ENCODE measurements at places on chromosomes 6 and 20.

DNA sequence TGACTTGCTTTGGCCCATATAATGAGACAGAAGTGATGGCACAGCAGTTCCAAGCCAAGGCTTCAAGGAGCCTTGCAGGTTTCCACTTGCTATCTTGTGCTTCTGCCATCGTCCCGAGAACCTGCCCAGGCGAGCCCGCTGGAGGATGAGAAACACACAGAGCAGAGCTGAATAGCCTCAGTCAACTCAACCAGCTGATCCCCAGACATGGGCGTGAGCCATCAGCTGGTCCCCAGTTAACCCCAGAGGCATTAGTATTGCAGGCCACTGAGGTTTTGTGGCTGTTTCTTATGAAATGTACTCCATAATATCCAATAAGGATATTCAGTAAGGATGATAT lies 81.7 kb upstream of the SHLD1 start:
- DNase-seq = no peak

DNA sequence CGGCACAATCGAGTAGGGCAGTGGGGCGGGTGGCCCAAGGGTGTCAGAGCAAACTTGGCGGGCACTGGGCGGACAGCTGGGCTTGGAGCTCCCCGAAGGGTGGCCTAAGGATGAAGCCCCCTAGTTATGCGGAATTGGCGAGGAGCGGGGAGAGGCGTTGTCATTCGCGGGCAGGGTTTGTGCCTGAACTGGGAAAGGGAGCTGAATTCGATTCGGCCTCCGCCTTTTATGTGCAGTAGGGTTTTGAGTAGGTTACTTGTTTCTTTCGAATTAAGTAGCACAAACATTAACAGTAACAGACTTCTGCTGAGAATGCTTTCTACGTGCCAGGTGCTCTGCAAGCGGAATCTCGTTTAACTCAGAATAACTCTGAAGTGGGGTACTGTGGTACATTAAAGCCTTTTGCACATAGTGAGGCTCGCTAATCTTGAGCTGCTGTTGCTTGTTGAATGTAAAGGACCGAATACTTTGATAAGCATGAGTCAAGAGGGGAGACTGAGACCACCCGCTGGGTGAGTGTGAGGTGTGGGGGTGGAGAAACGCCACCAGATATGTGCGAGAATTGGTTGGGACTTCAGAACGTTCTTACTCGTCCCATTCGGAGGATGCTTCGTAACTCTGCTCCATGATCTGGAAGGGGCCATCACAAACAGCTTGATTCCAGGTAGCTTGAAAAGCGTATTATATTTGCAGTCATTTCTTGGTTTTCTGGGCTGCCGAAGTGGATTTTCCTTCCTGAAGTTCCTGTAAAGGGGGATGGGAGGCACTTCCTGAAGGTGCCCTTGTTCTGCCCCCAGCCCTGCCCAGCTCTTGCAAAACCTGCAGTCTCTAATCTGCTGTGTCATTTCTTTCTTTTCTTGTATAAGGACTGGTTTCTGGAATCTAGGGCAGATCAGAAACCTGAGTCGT lies 833 bp downstream of the RAB5IF start:
- DNase-seq = peak; percentile 58

DNA sequence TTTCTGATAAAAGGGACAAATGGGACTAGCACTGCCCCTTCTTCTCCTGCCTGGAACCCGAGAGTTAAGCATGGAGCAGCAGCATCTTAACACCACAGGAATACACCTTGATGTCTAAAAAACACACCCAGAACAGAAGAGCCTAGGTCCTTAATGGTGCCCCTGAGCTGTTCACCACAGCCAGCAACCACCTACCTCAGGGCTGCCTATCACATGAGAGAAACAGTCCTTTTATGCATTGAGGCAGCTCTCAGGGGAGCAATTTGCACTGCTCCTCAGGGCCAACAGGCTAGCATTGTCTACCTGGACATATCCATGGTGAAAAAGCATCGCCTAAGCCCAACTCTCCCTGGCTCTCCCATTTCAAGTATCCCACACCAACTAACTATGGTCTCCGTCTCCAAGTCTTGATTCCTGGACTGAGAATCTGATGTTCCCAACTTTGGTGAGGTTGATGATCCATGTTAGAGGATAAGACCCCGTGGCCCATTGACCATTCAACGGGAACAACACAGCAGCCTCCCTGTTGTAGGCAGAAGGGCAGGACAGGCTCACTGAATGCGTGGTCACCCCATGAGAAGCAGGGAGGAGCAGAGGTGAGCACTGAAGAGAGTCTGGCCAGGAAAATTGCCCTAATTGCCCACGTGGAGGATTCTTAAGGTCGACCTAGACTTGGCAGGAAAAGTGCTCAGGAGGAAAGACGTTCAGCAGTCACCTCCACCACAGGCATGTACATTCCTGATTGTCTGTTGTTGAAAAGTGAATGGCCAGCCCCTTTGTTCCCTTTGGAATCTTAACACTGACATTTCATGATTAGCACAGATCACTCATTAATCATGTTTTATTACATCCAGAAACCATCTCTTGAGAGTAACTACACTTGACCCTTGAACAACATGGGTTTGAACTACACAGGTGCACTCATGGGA lies 4.2 kb upstream of the APMAP start:
- no peak for DNase-seq

DNA sequence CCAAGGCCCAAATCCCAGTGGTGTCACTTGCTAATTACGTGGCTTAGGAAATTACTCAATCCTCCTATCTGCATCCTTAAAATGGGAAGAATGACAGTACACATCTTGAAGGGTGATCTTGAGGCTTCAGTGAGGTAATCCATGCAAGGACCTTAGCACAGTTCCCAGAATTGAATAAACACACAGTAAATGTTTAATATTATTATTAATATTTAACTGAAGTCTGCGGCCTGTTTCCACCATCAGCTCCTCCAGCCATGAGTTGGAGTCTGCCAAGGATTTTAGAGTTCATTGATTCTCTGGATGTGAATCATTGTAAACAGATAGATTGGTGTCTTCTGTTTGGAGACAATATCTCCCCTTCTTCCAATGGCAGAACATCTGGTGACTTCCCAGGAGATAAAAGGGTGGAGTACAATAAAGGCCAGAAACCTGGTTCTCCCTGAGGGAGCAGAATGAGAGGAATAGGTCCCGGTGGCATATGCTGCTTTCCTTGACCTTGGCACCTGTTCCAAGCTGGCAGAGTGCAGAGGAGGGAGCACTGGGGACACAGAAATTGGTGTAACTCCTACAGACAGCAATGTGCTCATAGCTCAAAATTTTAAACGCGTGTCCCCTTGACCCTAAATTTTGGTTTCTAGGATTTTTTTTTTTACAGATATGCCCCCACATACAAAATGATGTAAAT lies 25.4 kb downstream of the UNC5CL start:
- no peak for DNase-seq

DNA sequence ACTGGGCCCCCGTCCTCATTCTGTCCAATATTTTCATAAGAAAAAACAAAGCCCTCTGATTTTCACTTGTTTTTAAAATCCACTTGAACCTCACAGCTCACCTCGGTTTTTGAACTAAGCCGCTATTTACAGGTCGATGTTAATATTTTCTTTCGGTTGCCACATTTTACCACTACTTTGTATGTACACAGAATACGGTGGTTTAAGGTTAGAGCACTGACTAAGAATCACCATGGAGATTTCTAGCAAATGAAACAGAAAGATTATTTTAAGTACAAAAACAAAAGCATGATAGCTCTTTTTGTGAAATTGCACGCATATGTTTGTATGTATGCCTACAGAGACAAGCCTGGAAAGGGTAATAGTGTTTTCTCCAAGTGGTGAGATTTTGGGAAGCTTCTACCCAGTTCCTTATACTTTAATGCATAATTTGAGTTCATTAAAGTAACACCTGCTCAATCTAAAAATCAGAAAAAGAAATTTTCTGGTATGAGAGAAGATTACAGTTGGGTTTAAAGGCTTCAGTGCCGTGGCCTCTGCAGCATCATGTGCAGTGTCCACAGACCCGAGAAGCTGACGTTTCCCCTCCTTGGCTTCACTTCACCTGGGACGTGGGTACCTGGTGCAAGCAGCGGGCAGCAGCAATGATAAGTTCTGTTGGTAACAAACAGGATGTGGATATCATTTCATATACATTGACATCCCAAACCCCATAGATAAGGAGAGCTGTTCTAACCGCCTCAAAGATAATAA lies 144.0 kb downstream of the UST start:
- no peak for DNase-seq

GRCh38 chr20:41278936-41279335 lies 38.6 kb downstream of the ZHX3 start:
- peak; percentile 70 for DNase-seq

GRCh38 chr20:44633872-44634600 lies 17.5 kb downstream of the ADA start:
- no peak for DNase-seq

DNA sequence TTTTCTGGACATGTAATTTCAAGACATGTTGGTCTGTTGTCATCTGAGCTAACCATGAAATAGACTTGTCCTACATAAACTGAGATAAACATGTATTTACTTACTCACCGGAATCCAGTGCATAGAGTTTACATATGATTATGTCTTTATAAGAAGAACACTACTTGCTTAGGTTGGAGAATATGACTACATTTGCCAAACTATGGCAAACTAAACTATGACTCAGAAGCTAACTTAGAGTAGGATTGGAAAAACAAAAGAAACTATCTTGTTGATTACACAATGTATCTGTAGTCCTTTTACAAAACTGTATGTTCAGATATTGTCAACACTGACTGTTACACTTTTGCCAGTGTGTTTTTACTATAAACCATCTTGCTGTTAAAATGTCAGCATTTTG lies 113.3 kb downstream of the CRYBG1 start:
- DNase-seq = peak; percentile 90

DNA sequence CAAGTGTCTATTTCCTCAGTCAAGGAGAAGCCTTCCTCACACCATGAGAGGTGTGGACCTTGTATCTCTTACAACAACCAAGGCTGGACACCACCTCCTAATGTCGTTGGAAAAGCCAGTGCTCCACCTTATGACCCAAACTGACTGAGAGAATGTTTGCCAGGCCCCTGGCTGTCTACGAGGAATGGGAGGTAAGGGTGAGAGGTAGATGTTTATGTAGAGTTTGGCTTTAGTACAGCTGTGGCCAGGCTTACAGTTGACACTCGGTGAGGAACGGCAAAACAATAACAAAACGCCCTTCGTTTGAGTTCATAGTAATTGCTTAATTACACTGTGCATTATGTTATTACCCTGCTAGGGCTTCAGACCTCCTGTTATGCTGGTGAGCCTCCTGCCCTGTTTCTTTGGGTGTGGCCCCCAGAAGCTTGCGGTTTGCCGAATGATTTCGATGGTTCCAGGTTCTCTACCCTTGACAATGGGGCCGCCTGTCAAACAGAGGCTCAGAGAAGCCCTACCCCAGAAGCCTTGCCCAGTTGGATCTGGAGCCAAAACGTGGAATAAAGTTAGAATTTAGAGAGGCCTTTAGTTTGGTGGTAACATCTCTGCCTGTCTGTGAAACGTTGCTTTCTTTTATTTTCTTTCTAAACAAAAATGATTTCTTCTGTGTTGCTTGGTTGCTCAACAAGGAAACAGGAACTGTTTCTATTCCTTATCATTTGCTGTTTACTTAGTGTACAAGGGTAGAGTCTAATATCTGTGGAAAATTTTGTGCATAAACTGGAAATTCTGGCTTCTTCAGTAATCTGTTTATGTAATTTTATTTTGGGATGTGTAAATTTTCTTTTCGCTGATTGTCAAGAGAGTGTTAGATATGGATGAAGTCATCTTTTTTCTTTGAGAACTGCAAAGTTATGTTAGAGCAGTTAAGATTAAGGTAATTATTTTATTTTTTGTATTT lies 60.4 kb upstream of the FOXQ1 start:
- DNase-seq = no peak

DNA sequence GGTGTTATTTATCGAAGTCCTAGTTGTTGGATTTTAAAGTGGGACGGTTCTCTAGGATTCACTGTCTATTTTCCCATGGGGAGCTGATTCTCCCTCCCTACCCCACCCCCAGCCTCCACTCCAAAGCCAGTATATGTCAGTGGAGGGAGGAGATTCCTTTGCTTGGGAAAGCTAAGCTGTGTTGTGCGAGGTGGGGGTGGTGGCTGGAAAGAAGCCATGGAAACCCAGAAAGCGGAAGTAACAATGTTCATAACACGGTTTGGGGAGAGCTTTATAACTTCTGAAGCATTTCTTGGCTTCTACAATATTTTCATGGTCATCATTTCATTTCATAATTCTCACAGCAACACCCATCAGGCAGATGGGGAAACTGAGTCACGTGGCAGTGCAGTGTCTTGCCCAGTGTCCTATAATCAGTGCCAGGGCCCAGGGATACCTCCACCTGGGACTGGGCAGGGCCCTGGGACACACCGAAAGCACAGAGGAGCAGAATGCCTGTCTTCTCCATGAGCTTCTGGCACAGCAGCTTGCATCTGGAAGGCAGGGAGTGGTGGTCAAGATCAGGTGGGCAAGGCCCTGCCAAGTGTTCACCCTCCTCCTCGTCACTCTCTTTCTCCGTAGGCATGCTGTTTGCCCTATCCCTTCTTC lies 4.5 kb downstream of the SUN5 start:
- DNase-seq = no peak

GRCh38 chr6:20117474-20117873 lies 94.8 kb downstream of the MBOAT1 start:
- DNase-seq = peak; percentile 9

DNA sequence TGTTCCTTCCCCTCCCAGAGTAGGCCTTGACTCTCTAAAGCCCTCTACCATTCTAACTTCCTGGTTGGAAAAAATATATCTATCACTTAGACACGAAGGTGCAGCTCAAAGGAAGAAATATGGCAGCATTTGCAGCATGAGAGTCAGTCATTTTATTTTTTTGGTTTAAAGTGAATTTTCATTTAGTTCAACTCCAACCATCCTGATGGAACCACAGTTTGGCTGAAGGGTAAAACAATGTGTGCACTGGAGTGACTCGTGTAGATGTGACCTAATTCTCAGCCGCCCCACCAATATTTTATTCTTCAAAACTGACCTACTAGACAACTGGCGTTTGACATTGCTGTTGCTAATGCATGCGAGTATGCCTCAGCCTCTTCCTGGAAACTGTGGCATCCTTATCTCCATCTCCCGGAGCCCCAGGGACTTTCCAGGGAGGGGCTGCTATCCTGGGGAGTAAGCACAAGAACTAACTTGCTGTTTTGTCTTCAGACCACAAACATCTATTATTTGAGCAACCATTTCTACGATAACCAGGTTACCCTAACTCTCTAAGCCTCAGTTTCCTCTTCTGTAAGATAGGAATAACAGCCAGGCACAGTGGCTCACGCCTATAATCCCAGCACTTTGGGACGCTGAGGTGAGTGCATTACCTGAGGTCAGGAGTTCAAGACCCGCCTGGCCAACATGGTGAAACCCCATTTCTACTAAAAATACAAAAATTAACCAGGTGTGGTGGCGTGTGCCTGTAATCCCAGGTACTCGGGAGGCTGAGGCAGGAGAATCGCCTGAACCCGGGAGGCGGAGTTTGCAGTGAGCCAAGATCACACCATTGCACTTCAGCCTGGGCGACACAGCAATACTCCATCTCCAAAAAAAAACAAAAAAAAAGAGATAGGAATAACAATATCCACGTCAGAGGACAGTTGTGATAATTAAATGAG lies 148.7 kb upstream of the JARID2 start:
- peak; percentile 14 for DNase-seq

- no peak for DNase-seq
These were observed 25.0 kb downstream of the TFAP2A start for GRCh38 chr6:10389739-10390494.

- DNase-seq = peak; percentile 68
These were observed 208.3 kb downstream of the TASP1 start for GRCh38 chr20:13430346-13431002.

- peak; percentile 63 for DNase-seq
These were observed 223.7 kb upstream of the SULF2 start for GRCh38 chr20:48008850-48009515.

GRCh38 chr6:157143171-157143889 lies 180.0 kb downstream of the TMEM242 start:
- DNase-seq = peak; percentile 62

- no peak for DNase-seq
These were observed 50.0 kb downstream of the LAMA4 start for GRCh38 chr6:112204350-112204706.
